ENCODE measurements at places on chromosomes 16 and 17.

GRCh38 chr16:74862743-74863244 is 88.2 kb upstream of the FA2H start:
- DNase-seq: no peak

- no peak for DNase-seq
Measured at GRCh38 chr17:64178011-64178825, 48.3 kb upstream of the ERN1 start.

DNA sequence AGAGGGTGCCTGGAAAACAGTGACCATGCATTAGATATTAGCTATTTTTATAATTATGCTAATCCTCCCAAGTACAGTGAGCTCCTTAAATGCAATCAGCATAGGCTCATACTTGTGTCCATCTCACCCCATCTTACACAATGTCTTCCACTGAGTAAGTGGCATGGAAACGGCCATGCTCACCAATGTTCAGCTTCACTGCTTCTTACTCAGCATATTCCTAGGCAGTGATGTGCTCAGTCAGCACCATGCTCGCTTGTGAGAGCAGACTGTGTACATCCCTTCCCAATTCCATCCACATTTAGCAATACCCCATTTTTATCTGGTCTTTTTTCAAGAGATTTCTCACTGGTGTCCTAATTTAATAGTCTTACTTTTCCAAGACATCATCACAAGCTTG is 454.8 kb upstream of the SOX9 start:
- DNase-seq: no peak

GRCh38 chr16:22425036-22425801 is 50.8 kb upstream of the CDR2 start:
- DNase-seq: no peak

DNA sequence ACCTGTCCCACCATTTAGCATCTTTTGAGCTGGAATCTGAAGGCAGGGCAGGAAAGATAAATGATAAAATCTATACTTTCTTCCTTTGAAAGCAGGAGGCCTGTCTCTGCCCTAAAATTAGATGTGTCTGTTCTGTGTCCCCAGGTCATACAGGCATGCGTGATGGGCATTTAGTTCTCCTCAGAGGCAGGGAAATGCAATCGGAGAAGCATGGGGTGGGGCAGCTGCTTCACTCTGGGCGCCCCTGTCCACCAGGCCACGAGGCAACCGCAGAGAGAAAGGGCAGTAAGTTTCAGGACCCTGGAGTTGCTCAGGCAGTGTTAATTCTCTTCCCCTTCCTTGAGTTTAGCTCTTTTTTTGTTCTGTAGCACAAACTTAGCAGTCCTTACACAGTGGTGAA is 25.1 kb downstream of the CLUAP1 start:
- no peak for DNase-seq

DNA sequence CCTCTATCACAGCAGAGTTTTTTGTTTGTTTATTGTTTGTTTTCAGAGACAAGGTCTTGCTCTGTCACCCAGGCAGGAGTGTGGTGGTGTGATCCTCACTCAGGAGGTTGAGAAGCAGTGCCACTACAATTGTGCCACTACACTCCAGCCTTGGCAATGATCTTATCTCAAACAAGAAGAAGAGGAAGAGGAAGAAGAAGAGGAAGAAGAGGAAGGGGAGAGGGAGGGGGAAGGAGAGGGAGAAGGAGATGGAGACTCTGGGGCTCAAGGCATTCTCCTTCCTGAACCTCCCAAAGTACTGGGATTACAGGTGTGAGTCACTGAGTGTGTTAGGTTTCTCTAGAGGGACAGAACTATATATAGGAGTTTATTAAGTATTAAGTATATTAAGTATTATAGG is 17.1 kb upstream of the C17orf58 start:
- no peak for DNase-seq

GRCh38 chr16:67326472-67327309 is at the start of the genes KCTD19 and LRRC36:
KCTD19 (minus strand) TSS chr16:67326741; CDS start chr16:67326707, 34 bp downstream.
LRRC36 (plus strand) TSS chr16:67326815; CDS start chr16:67326863, 48 bp downstream.
- peak; percentile 14 for DNase-seq

- DNase-seq: peak; percentile 78
Measured at GRCh38 chr16:56610017-56610608, 1.7 kb downstream of the MT2A start.

DNA sequence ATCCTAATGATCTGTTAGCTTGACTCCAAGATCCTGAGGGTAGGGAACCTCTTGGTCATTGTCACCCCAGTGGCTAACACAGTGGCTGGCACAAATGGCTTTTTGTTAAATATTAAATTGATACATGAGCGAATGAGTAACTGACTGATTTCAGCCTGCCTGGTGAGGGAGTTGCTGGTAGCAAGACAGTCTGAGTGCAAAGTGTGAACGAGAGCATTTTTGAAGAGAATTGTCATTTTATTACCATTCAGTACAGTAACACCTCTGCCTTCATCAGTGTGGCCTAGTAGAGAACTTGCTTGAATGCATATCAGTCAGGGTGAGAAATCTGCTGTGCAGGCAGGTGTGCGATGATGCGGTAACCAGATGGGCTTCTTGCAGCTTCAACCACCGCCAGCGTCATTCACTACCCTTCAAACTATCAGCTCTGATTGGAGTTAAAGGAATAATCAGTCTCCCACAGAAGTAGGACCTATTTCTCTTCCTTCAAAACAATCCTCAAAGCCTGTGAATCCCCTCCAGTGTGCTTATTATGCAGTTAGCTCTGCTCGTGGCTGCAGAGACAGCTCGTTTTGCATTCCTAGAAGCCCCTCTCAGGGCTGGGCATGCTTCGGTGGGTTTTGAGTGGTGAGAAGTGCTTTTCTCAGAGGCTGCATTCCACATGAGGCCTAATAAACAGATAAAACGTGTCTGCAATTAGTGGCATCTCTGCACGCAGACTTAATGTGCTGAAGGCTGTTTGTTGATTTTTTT is 29.0 kb downstream of the HEXIM2 start:
- DNase-seq: no peak

DNA sequence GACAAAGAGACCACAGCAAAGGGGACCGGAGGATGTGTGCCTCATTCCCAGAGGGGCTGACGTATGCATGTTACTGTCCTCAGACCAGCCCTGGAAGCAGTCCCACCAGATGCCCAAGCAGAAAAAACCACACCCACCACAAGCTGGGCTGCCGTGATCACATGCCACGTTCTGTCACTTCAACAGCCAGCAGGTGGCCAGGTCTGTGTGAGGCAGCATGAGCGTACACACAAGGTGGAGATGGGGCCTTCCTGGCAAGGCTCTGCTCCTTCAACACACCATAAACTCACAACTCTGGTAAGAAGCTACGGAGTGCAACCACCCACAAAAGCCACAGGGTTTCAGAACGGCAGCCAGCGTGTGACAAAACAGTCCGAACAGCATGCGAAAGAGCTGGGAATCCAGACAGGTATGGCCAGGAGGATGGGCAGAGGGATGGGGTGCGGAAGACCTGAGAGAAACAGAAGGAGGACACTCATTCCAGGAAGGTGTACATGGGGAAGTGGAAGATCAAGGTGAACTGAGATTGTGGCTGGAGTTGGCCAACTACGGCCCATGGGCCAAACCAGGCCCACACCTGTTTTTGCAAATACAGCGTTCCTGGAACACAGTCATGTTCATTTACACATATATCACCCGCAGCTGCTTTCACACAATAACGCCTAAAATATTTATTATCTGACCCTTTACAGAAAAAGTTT is 27.9 kb downstream of the MBTPS1 start:
- peak; percentile 41 for DNase-seq

- DNase-seq: no peak
Measured at GRCh38 chr17:9824094-9824493, 1.6 kb upstream of the GLP2R start.

All from stimulated activated naive CD4-positive, alpha-beta T cell treated with Interleukin-2 at 50 U/mL for 16 hours (primary cell).